GM06990 (cell line): ENCODE measurements at places on chromosomes 5 and 9.

GRCh38 chr5:91232523-91232922, 150.6 kb downstream of the ARRDC3 start:
- DNase-seq = no peak

DNA sequence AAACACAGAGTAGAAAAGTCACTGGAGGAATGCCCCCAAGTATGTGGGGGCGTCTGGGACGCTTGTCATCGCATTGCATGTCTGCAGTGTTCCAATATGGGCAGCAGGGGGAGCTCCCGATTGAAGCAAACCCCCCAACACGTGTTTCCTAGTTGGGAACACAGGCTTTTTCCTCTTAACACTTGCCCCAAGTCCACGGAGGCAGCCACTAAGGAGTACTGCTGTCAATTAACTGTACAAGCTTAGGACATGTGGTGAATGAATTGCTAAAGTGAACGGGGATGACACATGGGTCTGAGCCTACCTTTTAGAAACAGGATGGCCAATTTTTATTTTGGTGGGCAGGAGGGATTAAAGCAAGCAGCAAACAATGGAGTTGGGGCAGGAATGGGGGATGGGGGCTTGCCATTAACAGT, 2.2 kb downstream of the GABRB2 start:
- DNase-seq = no peak

DNA sequence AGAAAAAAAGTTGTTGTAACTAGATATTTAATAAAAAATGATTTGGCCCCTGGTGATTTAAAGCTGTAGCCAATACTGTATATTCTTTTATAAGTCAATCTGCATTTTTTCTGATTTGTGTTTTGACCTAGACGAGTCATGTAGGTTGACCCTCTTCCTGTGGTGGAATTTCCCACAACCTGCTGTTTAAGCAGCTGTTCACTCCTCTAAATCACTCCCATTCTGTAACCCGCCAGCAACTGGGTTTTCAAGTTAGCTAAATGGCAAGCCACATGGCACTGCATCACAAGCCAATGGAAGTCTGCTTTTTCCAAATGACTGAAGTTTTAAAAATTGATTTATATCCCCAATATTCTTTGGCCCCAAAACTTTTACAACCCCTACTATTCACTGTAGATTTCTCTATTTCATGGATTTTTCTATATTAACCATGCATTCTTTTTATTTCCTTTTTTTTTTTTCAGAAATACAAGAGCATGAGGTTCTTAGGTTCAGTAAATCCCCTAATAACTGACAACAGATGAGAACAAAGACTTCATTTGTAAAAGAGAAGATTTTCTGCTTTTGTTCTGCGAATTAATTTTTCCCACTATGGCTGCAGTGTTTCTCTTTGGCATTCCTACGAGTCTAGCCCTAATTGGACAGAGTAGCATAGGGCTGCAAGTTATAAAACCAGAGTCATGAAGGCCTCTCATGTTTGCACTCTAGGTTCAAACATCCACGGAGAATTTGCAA, 184.5 kb upstream of the TLE4 start:
- DNase-seq = no peak

DNA sequence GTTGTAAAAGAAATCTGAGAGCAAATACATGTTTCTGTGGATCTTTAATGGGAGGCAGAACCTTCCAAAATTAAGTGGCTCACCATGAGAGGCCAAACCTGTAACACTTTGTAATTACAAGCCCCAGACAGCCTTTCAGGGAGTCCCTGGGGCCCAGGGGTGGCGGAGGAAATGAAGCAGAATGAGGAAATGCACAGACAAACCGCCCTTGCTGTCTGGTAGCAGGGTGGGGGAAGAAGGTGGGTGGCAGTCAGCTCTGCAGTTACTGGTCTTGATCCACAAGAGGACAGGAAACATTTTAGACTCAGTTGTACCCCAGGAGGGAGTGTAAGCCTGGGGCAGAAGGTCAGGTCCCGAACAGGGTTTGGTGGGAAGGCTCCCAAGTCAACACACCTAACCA, 6.5 kb downstream of the ARL14EPL start:
- DNase-seq = peak; percentile 36

DNA sequence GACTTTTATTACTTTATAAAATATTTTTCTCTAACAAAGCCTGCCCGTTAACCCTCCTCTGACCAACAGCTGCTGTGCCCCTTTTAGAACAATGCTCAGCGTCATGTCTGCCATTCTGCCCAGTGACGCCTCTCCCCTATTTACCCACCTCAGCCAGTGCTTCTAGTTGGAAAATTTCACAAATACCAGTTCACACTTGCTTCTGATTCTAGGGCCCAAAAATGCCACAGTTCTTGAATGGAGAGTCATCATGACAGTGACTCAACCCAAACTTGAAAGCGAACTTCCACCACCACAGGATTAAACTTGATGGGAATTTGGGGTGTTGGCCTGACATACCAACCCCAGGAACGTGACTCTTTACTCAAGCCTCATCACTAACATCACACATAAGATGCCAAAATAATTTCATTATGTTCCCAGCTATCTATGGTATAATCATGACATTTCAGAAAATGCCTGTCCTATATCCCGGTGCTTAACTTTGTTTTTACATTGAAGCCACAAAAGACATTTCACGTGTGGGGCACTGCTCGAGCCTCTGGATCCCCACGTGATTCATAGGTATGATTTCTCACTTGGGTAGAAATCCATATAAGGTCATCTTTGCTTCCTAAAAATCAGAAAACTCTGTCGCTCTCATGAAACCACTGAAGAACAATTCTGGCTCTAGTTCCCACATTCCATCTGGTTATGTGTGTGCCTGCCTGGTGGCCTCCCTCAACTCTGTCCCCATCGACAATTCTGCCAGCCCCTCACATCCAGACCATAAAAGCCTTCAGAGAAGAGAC, 220.9 kb downstream of the ACTL7B start:
- no peak for DNase-seq
